ENCODE measurements at places on chromosomes 3 and 15. TPM values are rescaled to one million over a fixed set of nuclear protein-coding genes. Genes with fewer than 3 reads are reported as not detected.

C3orf85 gene
- total RNA-seq, result not detected

CD96 gene
- 1.1 TPM for total RNA-seq

PKM gene
- total RNA-seq, result 505 TPM

TRANK1 gene
- 4.9 TPM for total RNA-seq

TNFAIP8L3 gene
- total RNA-seq, result 17.1 TPM

GOLGA6A gene
- 0.15 TPM for total RNA-seq

CXCR6 gene
- not detected for total RNA-seq

NR1I2 gene
- not detected for total RNA-seq

NR2E3 gene
- total RNA-seq, result not detected

DNASE1L3 gene
- not detected for total RNA-seq

INSYN1 gene
- total RNA-seq, result 11.4 TPM

VPS18 gene
- total RNA-seq, result 36.3 TPM

APOD gene
- total RNA-seq, result 123 TPM

RYR3 gene
- total RNA-seq, result 3.5 TPM

GMPPB gene
- 20.5 TPM for total RNA-seq

CLDN16 gene
- not detected for total RNA-seq

PRKCI gene
- total RNA-seq, result 41.9 TPM

CHST13 gene
- total RNA-seq, result 0.52 TPM

CPB1 gene
- not detected for total RNA-seq

INKA1 gene
- total RNA-seq, result 3.4 TPM

ZNF620 gene
- 5.7 TPM for total RNA-seq

RAD51 gene
- not detected for total RNA-seq

GOLGA6D gene
- not detected for total RNA-seq

STAC gene
- total RNA-seq, result 12.9 TPM

SUSD5 gene
- 0.69 TPM for total RNA-seq

LARP6 gene
- 43.7 TPM for total RNA-seq

LRRC34 gene
- 7.9 TPM for total RNA-seq

BLOC1S6 gene
- 43.7 TPM for total RNA-seq

CPNE9 gene
- 1.1 TPM for total RNA-seq

TFG gene
- 61.9 TPM for total RNA-seq

SLC35G2 gene
- 5.5 TPM for total RNA-seq

KNL1 gene
- 0.89 TPM for total RNA-seq

CLSTN2 gene
- total RNA-seq, result 9.7 TPM

NTRK3 gene
- 1.2 TPM for total RNA-seq

ATP8B4 gene
- total RNA-seq, result 2.0 TPM

SLC15A2 gene
- total RNA-seq, result 0.94 TPM

CCDC13 gene
- 4.3 TPM for total RNA-seq

CSTA gene
- 95.6 TPM for total RNA-seq

HEXA gene
- total RNA-seq, result 64.8 TPM
